Hematopoietic multipotent progenitor cell treated with erythropoietin and hydrocortisone succinate and interleukin-3 and kit ligand, for 8 days (in vitro differentiated cells): ENCODE measurements at places on chromosomes 4 and X.

GRCh38 chr4:27027428-27027827 lies 166.8 kb downstream of the STIM2 start:
- DNase-seq = no peak

- no peak for DNase-seq
Measured at GRCh38 chr4:186058253-186058979, 10.5 kb upstream of the TLR3 start.

GRCh38 chr4:37438564-37439279 lies 194.2 kb downstream of the NWD2 start:
- DNase-seq = no peak

GRCh38 chrX:132671229-132671641 lies 182.4 kb upstream of the MBNL3 start:
- no peak for DNase-seq

- DNase-seq = no peak
Measured at GRCh38 chrX:110081740-110082139, 78.8 kb downstream of the TMEM164 start.

DNA sequence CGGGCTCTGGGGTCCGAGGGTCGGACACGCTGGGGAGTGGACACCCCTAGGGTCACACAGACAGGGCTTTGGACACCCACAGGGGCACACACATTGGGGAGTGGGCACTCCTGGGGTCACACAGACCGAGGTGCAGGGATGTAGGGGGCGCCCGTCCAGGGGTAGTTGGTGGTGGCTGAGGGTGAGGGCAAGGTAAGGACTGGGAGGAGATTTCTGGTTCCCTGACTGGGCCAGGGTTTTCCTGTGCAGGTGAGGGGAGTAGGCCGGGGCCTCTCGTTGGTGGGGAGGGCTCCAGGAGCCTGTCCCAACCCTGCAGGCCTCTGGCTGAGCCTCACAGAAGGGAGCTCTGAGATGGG lies 21.9 kb upstream of the WDR45 start:
- no peak for DNase-seq

DNA sequence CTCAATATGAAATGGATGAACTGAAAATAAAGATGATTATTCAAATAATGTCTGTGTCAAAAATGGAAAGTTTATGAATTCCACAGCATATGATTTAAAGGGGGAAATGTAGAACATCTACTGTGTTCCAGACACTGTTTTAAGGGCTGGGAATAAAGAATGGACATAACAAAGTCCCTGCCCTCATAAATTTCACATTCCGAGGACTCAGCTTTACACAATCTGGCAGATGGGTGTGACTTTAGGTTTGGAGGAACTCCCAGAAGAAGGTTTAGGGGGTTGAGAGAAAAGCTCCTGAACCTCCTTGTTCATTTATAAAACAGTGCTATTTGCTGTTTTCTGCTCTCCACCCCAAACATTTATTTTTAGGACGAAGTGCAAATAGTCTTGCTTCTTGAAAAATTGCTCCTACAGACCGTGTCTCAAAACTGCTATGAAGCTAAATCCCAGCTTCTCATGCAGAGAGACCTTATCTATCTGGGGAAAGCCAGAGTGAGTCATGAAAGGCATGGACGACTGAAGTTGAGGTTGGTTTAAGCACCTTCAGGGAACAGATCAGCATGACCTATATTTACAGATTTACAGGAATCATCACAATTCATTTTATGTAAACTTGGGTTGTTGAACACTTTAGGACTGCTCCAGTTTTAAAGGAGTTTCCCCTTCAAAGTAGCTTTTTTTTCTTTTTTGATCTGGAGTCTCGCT lies 184.3 kb downstream of the HS6ST2 start:
- DNase-seq = no peak

GRCh38 chr4:189090174-189090814 lies 850.4 kb upstream of the FRG1 start:
- no peak for DNase-seq

DNA sequence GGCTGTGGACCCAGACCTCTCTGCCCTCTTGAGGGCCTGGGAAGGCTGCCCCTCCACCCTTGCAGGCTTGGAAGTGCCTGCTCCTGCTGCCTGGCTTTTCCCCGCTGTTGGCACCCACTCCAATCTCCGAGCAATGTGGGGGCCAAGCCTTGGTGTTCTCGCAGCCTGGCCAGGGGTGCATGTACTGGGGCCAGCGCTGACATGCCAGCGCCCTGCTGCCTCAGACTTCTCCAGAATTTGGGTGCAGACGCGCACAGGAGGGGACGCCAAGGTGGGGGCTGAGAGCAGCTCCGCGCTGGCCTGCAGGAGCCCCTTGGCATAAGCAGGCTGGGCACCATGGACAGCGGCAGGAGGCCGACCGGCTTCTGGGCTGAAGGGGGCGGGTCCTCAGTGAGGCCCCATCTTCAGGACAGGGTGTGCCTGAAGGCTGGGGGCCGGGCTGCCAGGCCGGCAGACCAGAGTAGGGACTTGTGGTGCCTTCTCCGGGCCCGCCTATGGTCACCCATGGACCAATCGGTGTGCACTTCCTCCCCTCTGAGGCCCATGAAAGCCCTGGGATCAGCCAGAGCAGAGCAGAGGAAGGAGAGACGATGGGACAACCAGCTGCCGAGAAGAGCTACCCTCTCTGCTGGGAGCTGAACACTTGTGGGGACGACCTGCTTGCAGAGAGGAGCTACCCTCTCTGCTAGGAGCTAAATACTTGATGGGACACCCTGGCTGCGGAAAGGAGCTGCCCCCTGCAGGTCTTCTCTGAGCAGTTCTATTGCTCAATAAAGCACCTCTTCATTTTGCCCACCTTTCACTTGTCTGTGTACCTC lies 118.3 kb downstream of the DNAAF6 start:
- DNase-seq = peak; percentile 35

- peak; percentile 53 for DNase-seq
Measured at GRCh38 chrX:135543924-135544323, 23.5 kb downstream of the INTS6L start.

DNA sequence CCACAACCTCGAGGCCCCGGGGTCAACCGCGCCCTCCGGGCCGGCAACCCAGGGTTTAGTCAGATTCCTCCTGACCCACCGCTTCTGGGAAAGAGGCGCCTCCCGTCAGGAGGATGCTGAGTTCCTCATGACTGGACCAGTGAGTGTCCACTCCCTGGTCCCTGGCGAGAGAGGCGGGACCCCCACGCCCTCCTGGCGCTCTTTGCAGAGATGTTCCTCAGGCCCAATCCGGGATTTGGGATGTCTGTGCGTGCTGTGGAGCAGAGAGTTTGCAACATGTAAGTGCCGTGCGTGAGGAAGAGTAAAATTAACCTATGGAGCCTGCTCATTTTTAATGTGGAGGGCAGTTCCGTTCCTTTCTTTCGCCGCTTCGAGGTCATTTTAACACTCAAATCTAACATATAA lies 824 bp upstream of the UGDH start:
- no peak for DNase-seq

DNA sequence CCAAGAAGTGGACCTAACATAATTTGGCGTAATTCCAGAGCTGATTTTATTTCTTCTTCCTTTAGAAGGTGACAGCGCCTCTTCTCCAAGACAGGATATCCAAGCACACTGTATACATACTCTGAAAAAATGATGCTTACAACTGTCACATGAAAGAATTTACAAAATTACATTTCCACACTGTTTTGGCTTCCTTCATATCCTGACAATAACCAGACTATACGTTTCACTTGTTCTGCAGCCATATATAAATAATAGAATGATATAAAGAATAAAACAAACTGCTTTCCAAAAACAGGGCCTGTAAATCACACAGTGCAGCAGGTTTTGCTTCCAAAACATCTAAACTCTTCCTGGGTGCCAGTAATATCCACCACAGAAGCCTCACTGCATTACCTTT lies 141.6 kb downstream of the FBXO8 start:
- no peak for DNase-seq

DNA sequence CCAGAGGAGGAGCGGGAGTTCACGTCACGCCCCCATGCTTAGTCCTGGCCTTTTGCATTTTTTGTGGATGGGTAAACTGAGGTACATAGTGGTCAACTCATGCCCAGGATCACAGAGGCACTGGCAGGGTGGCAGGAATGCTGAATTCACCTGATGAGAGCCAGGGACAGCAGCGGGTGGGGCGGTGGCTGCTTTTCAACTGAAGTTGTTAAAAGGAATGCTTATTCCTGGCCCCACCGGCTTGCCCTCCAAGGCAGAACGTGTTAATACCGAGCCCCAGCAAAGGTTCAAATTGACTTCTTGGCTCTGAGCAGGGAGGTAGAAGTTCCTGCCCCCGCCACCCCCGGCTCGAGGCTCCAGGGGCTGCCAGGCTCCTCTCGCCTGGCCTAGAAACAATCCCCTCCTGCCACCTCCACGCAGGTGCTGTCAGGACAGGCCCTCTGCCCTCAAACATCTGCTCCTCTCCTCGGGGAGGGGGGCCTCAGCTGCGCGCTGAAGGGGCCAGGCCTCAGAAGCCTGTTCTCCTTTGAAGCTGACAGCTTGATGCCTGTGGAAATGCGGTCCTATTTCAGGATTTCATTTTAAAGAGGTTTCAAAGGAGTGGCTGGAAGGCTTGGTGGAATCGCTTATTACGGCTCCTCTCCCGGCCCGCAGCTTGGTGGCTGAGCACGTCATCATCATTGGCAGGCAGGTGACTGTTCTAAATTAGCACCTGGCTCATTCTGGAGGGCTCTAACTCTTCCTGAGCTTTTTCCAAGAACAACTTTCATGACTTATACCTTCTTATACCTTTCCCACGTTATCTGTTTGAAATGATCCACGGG lies 93.0 kb downstream of the PHKA2 start:
- no peak for DNase-seq

DNA sequence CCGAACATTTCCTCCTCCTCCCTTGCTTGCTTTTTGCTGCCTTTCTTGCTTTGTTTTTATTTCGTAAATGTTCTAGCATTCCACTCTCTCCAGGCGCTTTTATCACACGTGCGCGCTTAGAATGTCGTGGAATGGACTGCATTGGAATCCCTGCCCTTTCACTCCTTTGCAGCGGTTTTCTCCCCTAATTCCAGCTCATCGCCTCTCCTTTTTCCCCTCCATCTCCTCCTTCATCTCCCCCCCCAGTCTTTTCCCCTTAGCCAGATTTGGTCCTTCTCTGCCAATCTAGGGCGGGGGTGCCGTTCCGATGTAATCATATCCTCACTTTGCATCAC lies 579 bp downstream of the OGT start:
- no peak for DNase-seq

DNA sequence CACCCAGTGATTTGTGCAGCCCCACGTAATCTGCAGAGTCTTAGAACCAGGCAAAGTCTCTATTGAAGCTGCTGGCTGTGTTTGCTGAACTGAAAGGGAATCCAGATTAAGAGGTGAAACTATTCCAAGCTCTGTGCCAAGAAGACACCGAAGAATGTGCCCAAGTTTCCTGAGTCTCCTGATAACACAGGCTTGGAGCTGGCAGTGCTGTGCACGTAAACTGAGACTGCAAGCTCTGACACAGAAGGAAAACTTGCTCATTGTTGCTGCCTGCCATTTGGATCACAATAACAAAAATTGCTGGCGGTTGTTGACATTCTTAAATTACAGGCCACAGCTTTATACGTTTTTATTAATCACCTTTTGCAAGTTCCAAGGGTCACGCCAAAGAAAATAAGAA lies 60.2 kb upstream of the VCX3B start:
- DNase-seq = no peak

DNA sequence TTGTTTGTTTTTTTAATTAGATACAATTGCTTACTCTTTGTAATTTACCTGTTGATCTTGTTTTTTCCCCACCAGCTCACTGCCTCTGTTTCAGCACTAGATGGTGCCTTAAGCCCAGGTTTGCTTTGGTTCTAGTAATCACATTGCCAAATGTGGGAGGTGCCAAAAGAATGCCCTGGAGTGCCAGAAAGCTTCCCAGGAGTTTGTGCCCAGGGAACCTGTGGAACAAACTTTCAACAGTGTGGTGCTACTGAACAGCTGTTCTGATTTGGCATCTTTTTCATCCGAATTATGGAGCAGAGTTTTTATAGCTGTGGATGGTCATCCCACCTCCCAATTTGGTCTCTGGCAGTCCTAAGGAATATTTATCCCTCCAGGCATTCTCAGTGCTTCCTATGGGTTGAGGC lies 1000.7 kb downstream of the STIM2 start:
- DNase-seq = no peak

GRCh38 chr4:116438417-116438816 lies 647.0 kb downstream of the TRAM1L1 start:
- DNase-seq = no peak

- DNase-seq = no peak
Measured at GRCh38 chr4:5157791-5158770, 106.8 kb downstream of the STK32B start.

- no peak for DNase-seq
Measured at GRCh38 chr4:140213116-140213515, 59.1 kb upstream of the MAML3 start.
